ENCODE measurements at places on chromosomes 1 and 21.
A peak's percentile ranks its signal among the peaks of the same experiment; 100 is the strongest.

DNA sequence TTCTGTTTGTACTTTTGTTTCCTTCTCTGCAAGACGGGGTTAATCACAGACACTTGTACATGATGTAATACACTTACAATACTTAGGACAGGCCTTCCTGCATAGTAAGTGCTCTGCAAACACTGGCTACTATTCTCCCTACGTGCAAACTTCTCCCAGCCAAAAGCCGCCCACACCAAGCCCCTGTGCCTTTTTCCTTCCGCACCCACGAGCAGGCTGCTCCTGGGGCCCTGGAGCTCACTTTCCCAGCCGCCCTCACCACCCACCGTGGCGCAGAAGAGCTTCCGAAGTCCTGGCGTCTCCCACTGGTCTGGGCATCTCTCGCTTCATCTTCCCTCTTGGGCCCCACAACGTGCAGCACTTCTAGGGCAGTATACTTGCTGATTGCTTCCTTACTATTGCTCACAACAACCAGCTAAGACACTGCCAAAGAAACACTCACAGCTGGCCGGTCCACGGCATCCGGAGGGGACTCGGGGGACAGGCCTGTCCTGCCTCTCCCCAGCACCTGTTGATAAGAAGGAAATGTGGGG lies 22.5 kb upstream of the GPR157 start:
- DNase-seq = no peak

GRCh38 chr1:241810769-241811405 lies 37.1 kb upstream of the EXO1 start:
- no peak for DNase-seq

- DNase-seq = no peak
These were observed 29.4 kb downstream of the LRRC3 start for GRCh38 chr21:44484498-44485253.

DNA sequence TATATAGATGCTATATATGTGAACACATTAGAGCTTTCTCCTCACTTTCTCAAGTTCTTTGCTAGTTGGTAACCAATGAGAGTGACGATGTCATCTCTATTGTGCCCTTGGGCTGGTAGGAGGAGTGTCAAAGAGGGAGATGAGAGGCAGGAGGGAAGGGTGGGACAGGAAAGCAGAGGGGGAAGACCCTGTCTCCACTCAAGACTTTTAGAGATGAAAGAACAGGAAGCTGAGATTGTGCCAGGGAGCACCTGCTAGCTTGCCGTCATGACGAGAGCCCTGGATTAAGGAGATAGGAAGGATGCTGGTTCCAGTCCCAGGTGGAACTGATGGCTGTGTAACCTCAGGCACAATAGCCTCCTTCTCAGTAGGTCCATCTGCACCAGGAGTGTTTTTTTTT lies 16.7 kb downstream of the CNR2 start:
- no peak for DNase-seq

- peak; percentile 52 for DNase-seq
These were observed 6.7 kb downstream of the SLC1A7 start for GRCh38 chr1:53135735-53136114.

- no peak for DNase-seq
These were observed 74.2 kb upstream of the CXADR start for GRCh38 chr21:17438635-17439034.

GRCh38 chr1:15290382-15290781 lies 43.4 kb downstream of the FHAD1 start:
- DNase-seq = no peak

DNA sequence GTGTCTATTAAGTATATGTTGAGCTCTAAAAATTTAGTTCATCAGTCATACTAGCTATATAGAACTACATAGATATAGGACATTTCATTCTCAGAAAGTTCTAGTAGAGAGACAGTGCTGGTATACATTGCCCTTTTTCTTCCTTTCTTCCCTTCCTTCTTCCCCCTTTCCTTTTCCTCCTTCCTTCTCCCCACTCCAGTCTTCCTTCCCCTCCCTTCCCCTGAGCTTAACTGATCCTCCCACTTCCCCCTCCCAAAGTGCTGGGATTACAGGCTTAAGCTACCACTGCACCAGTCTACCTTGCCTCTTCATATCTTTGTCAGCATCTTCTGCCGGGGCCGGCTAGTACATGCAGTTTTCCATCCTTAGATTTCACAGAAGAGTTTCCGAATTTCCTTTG lies 12.1 kb downstream of the THRAP3 start:
- DNase-seq = no peak

- DNase-seq = no peak
These were observed 52.2 kb downstream of the NENF start for GRCh38 chr1:212484701-212485570.

GRCh38 chr1:205491794-205492193 lies 12.7 kb upstream of the CDK18 start:
- DNase-seq = no peak

Data from T-helper 2 cell (primary cell).